ENCODE measurements at places on chromosomes 2 and 18.

- DNase-seq, result peak; percentile 75
Observed at GRCh38 chr2:46076251-46076650, 221.0 kb upstream of the EPAS1 start.

DNA sequence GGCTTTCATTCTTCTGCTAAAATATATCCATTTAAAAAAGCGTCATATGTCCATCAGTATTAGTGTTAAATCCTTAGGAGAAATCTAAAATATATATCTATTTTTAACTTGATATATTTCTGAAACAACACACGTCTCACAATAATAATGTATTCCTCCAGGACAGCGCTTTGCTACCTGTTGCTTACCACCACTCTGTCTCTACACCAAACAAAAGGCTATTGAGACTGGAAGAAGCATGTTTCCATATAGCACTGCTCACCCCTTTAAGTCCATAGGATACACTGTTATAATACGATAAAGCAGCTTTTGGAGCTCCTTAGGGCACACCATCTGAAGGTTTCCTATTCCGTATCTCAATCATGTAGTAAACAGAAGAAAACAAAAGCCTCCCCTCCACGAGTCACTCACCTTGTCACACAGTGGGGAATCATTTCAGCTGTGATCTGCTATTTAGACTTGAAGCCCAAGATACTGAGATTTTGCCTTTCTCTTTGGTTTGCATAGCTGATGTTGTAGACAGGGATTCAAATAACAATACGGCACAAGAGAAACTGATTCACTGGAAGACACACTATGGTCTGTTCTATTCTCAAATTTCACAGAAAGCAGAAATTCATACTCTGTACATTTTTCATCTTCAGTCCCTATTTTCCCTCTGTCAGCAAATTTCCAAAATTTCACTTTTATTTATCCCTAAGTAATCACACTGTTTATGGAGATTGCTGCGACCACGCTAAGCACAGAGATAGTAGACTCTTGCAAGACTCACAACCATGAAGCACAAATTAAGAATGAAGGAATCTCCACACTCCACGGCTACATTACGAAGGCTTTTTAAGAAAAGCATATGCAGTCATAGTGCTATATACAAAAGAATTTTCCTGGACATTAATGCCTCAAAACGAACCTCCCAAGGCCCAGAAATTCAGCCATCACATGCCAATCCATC is 187.1 kb downstream of the TCF4 start:
- no peak for DNase-seq

GRCh38 chr2:70202236-70202806 is 11.5 kb upstream of the C2orf42 start:
- DNase-seq, result no peak

- DNase-seq, result no peak
Observed at GRCh38 chr2:227889336-227889735, 17.9 kb downstream of the DAW1 start.

DNA sequence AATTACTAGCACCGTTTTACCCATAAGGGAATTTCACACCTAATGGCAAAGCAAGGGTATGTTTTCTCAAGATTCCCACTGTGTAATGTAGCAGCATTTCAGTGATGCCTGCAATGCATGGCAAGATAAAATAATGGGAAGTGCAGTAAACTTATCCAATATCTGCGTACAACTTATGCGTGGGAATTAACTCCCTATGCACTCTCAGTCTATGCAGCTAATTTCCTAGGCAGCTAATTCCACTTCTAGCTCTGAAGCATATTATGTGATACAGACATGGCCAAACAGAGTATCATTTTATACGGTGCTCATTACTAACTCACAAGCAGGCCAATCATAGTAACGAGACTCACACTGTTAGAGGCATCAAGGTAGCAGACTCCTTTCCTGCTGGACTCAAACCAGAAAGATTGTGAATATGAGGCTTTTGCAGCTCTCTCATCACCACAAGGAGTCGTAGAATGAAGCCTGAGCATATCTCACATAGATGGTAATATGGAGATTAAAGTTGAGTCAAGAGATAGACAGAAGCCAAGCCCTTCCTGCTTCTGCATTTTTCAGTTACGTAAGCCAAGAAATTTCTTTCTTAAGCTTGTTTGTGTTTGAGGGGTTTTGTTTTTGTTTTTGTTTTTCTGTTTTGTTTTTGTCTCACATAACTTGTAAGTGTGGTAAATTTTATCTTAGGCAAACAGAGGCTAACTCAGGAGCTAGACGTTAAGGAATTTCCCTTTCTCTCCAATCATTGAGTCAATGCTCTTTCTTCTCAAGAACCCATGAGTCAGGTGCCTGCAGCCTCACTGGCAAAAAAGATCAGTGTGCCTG is 34.8 kb upstream of the ITGAV start:
- DNase-seq, result no peak

GRCh38 chr2:161223139-161223732 is 63.0 kb downstream of the TANK start:
- peak; percentile 39 for DNase-seq

- no peak for DNase-seq
Observed at GRCh38 chr2:101657787-101658186, 39.7 kb upstream of the MAP4K4 start.

GRCh38 chr2:229775614-229776313 is 61.4 kb upstream of the DNER start:
- DNase-seq, result peak; percentile 10

DNA sequence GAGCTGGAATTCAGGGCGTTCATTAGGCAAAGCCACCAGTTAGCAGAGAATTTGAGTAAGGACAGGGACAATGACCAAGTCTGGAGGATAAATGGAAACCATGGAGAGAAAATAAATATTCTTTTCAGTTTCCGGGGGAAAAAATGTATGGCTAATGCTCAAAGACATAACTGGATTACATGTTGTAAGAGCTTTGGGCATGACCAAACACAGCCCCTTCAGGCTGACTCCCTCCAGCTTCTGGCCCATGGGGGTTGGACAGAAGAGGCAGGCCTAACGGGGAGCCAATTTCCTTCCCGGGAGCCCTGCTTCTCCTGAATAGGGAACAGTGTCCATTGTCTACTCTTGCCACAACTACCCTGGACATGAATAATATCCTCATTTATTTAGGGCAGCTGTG is 39.5 kb upstream of the FOXI3 start:
- no peak for DNase-seq

DNA sequence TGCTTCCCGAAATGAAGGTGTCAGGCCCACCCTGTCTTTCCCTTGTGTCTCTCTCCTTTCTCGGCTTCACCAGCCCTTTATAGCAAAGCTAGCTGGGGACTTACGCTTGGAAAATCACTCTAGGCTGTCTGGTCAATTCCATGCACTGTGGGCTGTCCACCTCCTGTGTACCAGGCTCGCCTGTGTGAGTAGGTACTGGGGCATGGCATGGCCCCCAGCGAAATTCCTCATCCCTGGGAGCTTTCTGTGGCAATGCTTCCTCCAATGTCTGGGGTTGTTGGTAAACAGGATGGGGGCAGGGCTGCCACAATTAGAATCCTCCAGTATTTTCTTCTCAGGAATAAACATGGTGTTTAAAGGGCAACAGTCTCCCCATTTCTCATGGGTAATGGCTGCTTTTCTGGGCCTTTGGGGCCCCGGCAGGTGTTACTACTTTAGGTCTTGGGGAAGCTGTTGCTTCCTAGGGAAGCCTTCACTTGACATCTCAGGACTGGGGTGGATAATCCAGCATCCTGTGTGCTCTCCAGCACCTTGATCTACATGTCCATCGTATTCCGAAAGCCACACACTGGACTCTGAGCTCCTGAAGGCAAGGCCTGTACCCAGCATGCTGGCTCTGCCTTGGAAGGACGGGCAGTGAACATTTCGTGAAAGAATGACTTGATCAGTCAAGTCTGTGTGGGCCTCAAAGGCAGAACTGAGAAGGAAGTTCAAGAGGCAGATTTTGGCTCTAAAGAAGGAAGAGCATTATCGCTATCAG is 21.1 kb downstream of the RHOB start:
- DNase-seq, result no peak

DNA sequence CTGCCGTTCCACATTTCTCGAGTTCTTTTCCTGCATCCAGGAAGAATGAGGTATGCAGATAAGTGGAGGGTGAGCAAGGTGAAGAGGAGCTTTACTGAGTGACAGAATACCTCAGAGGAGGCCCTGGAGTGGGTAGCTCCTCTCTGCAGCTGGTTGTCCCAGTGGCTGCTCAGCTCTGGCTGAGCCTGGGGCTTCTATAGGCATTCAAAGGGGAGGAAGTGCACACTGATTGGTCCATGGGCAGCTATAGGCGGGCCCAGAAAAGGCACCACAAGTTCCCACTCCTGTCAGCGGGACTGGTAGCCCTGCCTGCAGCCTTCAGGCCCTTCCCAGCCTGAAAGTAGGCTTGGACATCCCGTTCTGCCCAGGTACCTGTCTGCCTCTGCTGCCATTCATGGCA is 94.7 kb downstream of the DOK6 start:
- DNase-seq, result no peak

DNA sequence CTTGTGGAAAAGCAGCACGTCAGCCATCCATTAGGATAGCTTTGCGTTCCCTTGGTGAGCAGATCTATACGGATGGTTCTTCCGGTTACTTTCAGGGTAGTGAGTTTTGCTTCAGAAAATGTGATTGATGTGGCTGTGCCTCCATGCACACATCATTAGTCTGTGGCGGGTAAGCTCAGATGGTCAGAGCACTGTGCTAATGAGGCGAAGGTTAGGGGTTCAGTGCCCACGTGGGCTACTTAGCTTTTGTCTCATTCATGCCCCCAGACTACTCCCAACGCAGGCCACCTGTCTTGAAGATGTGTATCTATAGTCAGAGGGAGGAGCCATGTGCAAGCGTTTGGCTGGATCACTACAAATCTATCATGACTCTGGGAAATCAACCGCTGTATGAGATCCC is 322.8 kb upstream of the POU3F3 start:
- DNase-seq, result no peak

GRCh38 chr2:12721566-12722446 is 5.1 kb downstream of the TRIB2 start:
- no peak for DNase-seq

DNA sequence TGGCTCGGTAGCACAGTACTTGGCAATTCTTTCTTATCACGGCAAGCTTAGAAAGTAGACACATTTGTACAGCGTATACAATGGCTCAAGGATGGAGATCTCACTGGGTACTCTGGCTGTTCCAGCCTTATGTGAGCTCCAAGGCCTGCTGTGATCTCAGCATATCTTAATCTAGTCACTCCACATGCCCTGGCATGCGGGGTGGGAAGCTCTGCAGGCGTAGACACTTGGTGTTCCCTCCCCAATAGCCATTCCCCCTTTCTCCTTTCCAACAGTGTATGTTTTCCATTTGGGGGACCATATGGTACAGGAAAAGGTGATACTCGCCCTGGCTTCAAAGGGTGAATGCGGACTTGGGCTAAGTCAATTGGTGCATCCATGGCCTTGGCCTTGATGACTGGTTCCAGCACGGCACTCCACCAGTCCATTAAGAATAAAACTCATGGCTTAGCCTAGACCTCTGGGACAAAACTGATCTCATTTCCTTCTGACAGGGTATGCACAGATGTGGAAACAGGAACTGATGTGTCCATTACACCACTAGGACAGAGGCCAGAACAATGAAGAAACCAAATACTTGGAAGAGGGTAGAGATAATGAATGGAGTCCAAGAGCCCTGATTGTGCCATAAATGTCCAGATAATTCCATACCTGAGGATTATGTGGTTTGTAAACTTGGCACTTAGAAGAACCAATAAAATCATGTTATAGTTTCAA is 28.4 kb downstream of the TGIF1 start:
- peak; percentile 44 for DNase-seq

DNA sequence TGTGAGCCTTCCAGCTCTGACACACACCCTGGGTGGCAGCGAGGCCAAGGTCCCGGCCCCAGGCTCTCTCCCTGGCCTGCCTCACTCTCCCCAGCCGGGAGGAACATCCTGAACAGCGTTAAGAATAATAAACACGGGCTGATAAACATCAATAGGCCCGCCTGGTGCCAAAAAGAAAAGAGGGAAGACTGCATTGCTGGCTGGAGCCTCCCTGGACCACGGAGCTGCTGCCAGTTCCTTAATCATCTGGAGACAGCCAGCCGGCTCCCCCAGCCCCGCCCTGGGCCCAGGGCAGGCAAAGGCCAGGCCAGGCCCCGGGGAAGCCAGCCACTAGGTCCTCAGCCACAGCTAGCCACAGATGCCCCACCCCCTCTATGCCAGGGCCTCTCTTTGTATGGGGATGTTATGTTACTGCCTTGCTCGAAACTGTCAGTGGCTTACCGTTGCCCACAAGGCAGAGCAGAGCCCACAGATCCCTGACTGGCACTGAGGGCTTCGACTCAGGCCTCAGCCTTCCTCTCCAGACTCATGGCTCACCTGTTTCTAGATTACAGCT is 293.7 kb downstream of the DYSF start:
- no peak for DNase-seq

GRCh38 chr2:201630577-201630976 is 12.7 kb downstream of the TMEM237 start:
- no peak for DNase-seq

DNA sequence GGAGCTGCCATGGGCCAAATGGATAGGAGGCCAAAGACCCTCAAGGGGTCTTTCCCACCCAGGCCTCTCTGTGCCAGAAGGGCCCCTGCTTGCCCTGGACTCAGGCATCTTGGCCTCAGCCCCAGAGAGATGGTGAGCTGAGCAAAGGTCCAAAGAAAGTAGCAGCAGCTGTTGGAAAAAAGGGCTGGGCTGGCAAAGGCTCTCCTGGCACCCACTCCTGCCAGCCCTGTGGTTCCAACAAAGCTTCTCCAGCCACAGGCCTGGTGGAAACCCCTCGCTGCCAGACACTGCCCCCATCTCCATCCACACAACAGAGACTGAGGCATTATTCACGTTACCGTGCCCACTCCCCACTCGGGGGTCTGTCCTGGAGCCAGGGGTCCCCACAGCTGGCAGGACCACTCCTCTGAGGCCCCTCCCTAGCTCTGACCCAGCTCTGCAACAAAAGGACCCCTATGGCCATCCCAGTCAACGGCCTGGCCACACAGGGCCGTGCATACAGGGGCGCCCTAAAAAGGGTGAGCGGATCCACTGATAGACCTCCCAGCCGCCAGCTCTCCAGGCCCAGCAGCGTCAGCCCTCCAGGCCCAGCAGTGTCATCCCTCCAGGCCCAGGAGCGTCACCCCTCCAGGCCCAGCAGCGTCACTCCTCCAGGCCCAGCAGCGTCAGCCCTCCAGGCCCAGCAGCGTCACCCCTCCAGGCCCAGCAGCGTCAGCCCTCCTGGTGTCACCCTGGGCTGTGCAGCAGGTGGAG is 10.1 kb downstream of the BIN1 start:
- DNase-seq, result no peak

DNA sequence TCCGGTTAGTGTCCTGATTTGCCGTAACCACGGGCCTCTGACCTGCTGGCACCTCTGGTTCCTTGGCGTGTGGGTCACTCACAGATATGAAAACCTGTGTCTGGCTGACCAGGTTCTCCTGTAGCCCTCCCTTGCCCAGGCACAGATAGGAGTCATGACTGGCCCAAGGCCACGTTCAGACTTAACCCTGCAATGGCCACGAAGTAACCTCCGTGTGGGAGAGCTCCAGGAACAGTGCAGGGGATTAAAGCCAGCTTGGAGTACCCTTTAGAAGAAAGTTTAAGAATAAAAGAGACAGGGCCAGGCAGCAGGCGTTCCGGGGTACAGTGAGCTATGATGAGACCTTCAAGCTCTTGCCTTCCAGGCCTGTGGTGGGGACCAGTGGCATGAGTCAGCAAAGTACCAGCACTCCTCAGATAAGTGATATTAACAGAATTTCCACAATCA is 25.5 kb downstream of the CENPO start:
- DNase-seq, result no peak
